ENCODE measurements at places on chromosomes 16 and 17.

GRCh38 chr17:17783825-17784656 is 52.7 kb downstream of the SREBF1 start:
- peak; percentile 18 for DNase-seq

DNA sequence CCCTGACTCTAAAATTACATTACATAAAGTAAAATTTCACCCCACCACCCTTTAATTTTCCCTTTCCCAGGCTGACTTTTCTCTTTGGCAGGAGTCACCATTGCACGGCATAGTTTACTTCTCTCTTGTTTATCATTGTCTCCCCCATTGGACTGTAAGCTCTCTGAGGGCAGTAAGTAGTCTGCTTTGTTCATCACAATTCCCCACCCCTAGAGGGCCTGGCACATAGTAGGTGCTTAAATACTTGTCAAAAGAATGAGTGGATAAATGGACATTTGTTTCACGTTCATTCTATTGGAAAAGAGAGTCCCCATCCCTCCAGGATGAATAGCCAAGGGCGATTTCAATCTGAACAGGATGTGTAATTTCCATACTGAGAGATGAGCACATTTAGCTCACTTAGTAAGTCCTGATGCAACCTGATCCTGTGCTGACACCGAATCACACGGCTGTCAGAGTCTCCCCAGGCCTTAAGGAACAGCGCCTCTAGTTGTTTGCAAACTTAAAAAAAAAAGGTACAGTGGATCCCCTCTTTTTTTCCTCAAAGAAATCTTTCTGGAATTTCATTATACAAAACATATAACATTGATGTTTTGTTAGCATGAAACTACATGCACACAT is 54.0 kb downstream of the AKAP1 start:
- peak; percentile 32 for DNase-seq

GRCh38 chr17:19000531-19001325 is 3.8 kb downstream of the FAM83G start:
- no peak for DNase-seq

GRCh38 chr16:50972876-50973275 is 178.2 kb downstream of the SALL1 start:
- no peak for DNase-seq

DNA sequence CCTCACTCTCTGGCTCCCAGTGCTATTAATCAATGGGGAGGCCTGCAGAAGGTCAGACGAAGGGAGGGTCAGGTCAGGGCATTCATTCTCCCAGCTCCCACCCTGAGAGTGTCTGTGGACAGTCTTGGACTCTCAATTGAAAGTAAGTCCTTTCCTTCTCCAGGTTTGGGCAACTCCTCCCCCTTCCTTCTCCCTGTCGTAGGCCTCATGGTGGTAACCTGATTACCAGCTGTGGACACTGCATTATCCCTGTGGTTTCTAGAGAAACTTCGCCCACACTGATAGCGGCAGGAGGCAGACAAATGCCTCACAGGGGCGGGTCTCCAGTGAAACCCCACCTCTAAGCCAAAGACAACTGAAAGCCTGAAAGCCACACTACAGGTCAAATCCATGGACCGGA is 57.7 kb upstream of the SLC25A19 start:
- DNase-seq: peak; percentile 31

- no peak for DNase-seq
These were observed 30.6 kb downstream of the PIPOX start for GRCh38 chr17:29073520-29073919.

DNA sequence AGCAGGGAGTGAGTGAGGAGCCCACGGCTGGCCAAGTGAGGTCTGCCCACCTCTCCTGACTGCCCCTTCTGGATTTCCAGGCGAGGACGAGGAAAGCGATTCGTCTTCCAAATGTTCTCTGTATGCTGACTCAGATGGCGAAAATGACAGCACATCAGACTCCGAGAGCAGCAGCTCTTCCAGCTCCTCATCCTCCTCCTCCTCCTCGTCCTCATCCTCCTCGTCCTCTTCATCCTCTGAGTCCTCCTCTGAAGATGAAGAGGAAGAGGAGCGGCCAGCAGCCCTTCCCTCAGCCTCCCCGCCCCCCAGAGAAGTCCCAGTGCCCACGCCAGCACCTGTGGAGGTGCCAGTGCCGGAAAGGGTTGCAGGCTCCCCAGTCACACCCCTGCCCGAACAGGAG is 13.7 kb upstream of the HSD3B7 start:
- no peak for DNase-seq
